ENCODE measurements at places on chromosomes 11 and 22. TPM values are rescaled to one million over a fixed set of nuclear protein-coding genes. Genes with fewer than 3 reads are reported as not detected.

The DGAT2 gene
- 5.6 TPM for total RNA-seq

The ANKK1 gene
- total RNA-seq: not detected

The DDIAS gene
- total RNA-seq: 4.7 TPM

The PRR5L gene
- total RNA-seq: 23.2 TPM

The CHRM1 gene
- total RNA-seq: not detected

The ACTN3 gene
- 0.09 TPM for total RNA-seq

The ELMOD1 gene
- 2.8 TPM for total RNA-seq

The LDHAL6A gene
- total RNA-seq: not detected

The EMID1 gene
- not detected for total RNA-seq

Measured in smooth muscle cell of the umbilical artery (primary cell).